ENCODE measurements at places on chromosomes 11 and 22. TPM values are rescaled to one million over a fixed set of nuclear protein-coding genes. Genes with fewer than 3 reads are reported as not detected.
A peak's percentile ranks its signal among the peaks of the same experiment; 100 is the strongest.

- no peak for DNase-seq
Observed at GRCh38 chr11:61711498-61711897, 31.3 kb downstream of the DAGLA start.

GRCh38 chr11:131851964-131852755 lies 481.7 kb downstream of the NTM start:
- DNase-seq = no peak

GRCh38 chr11:128585498-128586238 lies 1.7 kb downstream of the ETS1 start:
- no peak for DNase-seq

- DNase-seq = no peak
Observed at GRCh38 chr11:1922481-1923081, 3.1 kb downstream of the TNNT3 start.

- DNase-seq = no peak
Observed at GRCh38 chr11:18608376-18608775, 8.8 kb downstream of the MISFA start.

- no peak for DNase-seq
Observed at GRCh38 chr11:111186308-111186915, 59.1 kb upstream of the POU2AF2 start.

CTSF gene
- total RNA-seq = 114 TPM

DNA sequence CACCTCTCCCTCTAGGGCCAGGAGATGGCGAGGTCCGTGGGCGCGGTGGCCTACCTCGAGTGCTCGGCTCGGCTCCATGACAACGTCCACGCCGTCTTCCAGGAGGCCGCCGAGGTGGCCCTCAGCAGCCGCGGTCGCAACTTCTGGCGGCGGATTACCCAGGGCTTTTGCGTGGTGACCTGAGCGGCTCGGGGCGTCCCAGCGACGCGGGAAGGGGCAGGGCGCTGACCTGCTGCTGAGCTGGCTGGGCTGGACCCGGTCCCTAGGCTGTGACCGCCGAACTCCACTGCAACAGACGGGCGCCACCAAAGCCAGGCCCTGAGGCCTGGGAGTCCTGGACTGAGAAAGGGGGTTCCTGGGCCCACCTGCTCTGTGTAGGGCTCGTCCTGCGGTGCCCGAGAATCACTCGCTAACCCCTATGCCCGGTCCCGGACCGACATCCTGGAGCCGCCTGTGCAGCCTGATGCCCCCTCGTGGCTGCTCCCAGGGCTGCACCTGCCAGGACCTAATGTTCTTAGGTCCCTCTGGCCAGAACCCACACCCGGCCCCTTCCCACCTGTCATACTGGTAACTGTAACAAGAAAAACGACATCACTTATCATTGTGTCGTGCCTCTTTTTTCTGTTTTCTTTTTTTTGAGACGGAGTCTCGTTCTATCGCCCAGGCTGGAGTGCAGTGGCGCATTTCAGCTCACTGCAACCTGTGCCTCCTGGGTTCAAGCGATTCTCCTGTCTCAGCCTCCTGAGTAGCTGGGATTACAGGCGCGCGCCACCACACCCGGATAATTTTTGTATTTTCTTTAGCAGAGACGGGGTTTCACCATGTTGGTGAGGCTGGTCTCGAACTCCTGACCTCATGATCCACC lies 15.0 kb downstream of the RHOD start:
- no peak for DNase-seq

MRGPRE gene
- not detected for total RNA-seq

- no peak for DNase-seq
Observed at GRCh38 chr11:125494031-125494360, 2.1 kb downstream of the FEZ1 start.

DNA sequence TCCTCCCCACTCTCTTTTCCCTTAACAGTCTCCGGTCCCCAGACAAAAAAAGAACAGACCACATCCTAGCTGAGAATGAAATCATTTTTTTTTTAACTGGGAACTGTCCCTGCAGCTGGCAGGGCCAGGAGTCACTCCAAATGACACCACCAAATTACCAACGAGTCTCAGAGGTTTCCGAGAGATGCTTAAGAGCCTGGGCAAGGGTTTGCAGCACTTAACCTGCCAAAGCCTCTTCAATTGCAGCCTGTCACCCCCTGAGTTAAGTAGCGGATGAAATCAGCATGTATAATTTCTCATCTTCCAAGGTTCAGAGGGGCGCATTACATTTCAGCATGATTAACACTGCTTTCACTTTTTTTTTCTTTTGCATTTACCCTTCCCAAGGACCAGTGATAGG lies 71.8 kb downstream of the TENM4 start:
- no peak for DNase-seq

- DNase-seq = no peak
Observed at GRCh38 chr11:72425053-72425980, 9.0 kb downstream of the CLPB start.

LRRC74B gene
- total RNA-seq = not detected

- peak; percentile 65 for DNase-seq
Observed at GRCh38 chr11:2300936-2301630, 635 bp downstream of the C11orf21 start.

OOSP2 gene
- total RNA-seq = not detected

ROBO3 gene
- 1.9 TPM for total RNA-seq

DNA sequence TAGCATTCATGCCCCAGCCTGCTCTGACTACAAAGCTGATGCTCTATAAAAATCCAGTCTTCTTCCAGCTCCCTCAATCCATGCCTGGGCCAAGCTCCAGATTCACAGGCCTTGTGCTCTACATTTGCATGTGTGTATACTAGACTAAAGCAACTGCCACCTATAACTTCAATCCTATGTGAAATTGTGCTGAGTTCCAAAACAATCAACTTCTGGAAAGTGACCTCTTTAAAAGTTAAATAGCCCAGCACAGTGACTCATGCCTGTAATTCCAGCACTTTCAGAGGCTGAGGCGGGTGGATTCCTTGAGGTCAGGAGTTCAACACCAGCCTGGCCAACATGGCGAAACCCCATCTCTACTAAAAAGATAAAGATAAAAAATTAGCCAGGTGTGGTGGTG lies 114.3 kb upstream of the ZC3H12C start:
- no peak for DNase-seq

- no peak for DNase-seq
Observed at GRCh38 chr22:43592476-43592875, 180.7 kb downstream of the MPPED1 start.

Data from suprapubic skin (tissue), 4 donors.